Activated CD4-positive, alpha-beta T cell treated with anti-CD3 and anti-CD28 coated beads, Interleukin-2, Interleukin-6, amounts not matched to agents 100 ng/mL and 50 ng/mL, durations not matched to agents 16 hours and 8 hours (primary cell): ENCODE measurements at places on chromosomes 12 and 14.

- peak; percentile 93 for DNase-seq
Observed at GRCh38 chr12:124545508-124546418, 21.6 kb downstream of the NCOR2 start.

GRCh38 chr14:88986146-88986841 is 161.8 kb downstream of the TTC8 start:
- no peak for DNase-seq

DNA sequence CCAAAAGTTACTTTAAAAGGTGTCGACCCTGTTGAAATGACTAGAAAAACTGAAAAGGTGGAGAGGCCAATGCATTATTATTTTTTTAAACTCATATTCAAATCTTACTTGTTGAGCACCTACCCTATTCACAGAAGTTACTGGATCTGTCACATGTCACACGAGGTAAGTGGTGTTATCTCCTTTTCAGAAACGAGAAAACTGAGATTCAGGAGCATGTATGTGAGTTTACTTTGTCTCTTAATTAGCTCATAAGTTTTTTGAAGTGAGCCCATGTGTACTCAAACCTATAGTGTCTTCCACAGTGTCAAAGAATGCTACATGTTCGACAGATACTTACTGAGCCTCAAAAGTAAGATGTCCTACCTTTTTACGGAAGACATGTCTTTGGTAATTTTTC is 81.8 kb upstream of the EGLN3 start:
- DNase-seq: no peak

GRCh38 chr12:100896192-100896591 is 101.6 kb downstream of the ANO4 start:
- no peak for DNase-seq

DNA sequence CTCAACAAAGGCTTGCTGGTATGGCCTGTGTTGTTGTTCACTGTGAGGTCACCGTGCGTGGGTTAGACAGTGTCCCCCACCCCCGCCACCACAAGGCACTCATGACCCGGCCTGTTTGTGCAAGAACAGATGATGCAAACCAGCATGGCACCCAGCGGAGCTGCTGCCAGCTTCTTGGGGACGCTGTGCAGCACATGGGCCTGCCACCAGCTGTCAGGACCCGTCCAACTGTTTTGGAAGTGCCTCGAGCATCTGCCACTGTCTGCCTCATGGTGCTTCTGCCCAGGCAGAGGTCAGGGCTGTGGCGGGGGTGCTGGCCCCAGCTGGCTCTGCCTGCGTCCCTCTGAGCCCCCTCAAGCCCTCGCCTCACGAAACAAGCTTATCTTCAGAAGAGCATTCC is 1.5 kb downstream of the ASB2 start:
- no peak for DNase-seq

DNA sequence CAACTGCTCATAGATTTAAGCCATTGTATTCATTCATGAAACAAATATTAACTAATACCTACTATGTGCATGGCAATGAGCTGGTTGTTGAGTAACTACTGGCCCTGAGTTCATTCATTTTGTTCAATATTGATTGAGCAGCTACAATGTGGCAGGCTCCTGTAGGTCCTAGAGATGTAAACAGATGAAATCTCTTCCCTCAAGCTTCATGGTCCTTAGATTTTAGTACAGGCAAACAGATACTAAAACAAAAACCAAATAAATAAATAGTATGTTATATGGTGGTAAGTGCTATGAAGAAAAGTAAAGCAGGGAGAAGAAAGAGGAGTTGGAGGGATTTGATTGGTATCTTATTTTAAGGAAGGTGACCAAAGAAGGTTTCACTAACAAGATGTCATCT is 77.8 kb downstream of the RERG start:
- no peak for DNase-seq

- DNase-seq: no peak
Observed at GRCh38 chr14:69342928-69343525, 55.1 kb downstream of the ERH start.

GRCh38 chr12:91743704-91744321 is 401.8 kb downstream of the BTG1 start:
- DNase-seq: no peak

GRCh38 chr14:105123064-105123665 is 45.4 kb downstream of the JAG2 start:
- no peak for DNase-seq

DNA sequence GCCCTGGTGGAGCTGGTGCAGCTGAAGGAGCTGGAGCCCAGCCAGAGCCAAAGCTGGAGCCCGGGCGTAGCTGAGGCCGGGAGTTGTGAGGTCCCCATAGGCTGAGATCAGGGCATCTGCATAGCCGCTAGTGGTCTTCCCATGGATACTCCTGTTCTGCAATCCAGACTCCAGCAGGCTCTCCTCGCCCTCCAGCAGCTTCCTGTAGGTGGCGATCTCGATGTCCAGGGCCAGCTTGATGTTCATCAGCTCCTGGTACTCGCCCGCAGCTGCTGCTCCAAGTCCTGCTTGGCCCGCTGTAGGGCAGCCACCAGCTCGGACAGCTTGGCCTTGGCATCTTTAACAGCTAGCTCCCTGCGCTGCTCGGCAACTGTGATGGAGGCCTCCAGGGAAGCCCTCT is 966.1 kb downstream of the FSCB start:
- DNase-seq: no peak

DNA sequence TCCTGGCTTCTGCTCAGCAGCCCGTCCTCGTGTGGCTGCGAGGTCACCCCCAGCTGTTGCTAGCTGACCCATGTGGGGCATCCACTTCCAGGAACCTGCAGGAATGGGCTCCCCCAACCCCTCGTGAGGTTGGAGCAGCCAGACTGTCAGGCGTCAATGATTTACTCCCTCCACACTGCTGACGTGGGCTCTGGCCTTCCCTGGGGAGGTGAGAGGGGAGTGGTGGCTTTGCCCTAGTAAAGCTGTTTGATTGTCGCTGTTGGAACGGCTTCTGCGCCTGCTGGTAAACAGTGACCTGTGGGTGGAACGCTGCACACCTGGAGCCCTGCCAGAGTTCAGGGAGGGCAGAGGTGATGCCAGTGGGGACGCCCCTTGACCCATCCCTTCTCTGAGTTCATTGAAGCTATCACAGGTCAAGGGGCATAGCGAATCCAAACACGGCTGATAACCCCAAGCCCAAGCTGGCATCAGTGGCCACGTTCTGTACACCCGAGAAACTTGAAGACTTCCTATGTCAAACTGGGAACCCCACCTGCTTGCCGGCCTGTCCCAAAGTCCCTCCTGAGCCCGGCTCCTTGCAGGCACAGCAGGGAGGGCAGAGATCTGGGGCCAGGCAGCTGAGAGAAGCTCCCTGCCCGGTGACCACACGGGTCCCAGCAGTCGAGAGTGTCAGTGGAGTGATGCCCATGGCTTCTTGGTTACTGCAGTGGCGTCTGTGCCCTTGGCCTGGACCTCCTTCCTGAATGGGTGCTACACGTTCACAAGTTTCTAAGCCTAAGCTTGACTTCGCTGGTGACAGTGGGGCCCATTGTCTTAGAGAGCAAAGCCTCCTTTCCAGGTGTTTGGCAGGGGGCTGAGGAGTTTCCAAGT is 2.7 kb downstream of the ASPG start:
- no peak for DNase-seq

GRCh38 chr14:74893614-74894091 is 11.9 kb downstream of the DLST start:
- DNase-seq: no peak

GRCh38 chr12:117854339-117855012 is 114.3 kb downstream of the KSR2 start:
- peak; percentile 69 for DNase-seq
